Fibroblast of mammary gland (primary cell): ENCODE measurements at places on chromosomes 7 and 10.

- DNase-seq, result no peak
Measured at GRCh38 chr7:154916856-154917807, 85.8 kb downstream of the PAXIP1 start.

GRCh38 chr10:128781637-128782036, 655.4 kb upstream of the MKI67 start:
- no peak for DNase-seq

DNA sequence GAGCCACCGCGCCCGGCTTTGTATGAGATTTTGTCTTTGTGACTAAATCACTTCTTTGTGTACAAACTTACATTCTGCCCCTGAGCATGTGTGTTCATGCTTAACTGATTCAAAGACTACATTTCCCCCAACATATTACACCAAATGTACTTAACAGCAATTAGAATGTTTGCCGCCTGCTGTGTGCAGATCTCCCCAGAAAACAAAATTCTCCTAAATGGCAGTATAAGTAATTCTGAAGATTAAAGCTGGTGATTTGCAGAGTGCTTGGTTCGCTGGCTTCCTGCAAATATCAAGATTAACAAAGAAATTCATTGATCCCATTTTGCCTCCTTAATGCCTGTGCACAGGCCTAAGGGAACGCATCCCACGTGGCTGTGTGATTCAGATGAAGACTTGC, 230.3 kb downstream of the GALNT17 start:
- DNase-seq, result no peak

DNA sequence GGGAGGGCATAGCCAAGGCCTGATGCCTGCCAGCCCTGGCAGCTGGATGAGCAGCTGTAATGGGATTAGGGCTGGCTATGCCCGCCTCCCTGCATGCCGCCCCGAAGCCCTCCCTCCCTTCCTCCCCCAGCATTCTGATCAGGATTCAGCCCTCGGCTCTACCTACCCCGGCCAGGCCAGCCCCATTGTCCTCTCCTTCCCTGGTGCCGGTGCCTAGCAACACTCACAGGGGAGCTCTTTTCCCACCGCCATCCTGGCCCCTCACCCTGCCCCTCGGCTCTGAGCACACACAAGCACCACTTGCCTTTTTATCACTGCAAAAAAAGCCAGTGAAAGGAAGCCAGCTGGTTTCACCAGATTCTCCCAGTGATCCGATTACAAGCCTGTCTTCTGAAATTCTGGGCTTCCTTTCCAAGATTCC, 9.0 kb upstream of the ADCYAP1R1 start:
- no peak for DNase-seq

DNA sequence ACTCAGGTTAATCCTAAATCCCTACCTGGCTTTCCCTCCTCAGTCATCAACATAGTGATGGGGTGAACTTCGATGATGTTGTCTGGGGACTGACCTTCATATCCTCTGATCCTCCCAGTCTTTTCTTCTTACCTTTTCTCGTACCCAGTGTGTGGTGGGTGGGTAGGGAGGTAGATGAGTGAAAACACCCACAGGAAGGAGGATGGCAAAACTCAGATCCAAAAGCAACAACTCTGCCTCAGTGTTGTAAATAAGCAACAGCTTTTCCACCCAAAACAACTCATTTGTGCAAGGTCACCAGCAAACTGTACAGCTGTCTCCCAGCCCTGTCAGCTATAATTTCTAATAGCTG, 38.6 kb downstream of the VOPP1 start:
- no peak for DNase-seq

GRCh38 chr7:18402488-18403183, 92.9 kb upstream of the HDAC9 start:
- peak; percentile 59 for DNase-seq

DNA sequence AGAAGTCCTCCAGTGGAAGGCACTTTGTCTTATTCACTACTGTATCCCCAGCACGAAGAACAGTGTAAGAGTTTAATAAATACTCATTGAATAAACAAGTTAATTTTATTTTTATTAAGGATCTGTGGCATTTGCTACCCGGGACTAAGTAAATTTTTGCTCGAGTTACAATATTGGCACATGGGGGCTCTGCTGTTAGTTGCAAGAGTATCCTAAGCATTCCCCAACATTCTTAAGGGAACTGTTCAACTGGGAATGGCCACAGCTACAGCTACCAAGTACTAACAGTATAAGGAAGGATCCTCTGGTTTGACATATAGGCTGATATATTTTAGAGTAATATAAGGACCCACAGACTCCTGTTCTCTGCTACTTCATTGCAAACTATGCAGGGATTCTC, 8.7 kb upstream of the LRRTM3 start:
- no peak for DNase-seq
